ENCODE measurements at places on chromosomes 1 and 21.

- DNase-seq: no peak
Observed at GRCh38 chr1:54028306-54029251, 10.6 kb upstream of the LDLRAD1 start.

DNA sequence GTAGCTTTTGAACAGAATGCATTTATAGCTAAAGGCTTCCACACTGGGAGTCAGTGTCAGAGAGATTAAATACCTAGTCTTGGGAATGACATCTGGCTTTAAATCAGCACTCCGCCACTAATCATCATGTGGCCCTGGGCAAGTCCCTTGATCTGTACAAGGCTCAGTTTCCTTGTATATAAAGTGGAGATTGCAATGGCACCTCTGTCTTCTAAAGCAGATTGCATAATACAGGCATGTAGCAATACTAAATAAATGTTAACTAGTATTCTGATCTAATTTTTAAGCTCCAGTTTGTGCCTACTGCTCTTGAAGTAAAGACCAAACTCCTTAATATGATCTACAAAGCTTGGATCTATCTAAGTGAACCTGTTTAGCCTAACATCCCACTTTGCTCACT lies 249.4 kb downstream of the PLPP3 start:
- no peak for DNase-seq

DNA sequence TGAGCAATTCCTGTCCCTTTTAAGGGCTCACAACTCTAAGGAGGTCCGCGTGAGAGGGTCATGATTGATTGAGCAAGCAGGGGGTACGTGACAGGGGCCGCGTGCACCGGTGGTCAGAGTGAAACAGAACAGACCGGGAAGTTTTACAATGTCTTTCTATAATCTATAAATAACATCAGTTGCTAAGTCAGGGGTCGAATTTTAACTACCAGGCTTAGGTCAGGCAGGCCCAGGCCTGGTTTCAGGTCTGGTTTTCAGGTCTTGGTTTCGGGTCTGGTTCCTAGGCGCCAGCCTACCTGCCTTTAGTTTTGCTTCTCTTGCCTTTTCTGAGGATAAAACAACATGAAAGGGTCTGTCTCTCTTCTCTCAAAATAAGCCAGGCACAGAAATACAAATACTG lies 476.0 kb upstream of the CAMK1G start:
- no peak for DNase-seq

DNA sequence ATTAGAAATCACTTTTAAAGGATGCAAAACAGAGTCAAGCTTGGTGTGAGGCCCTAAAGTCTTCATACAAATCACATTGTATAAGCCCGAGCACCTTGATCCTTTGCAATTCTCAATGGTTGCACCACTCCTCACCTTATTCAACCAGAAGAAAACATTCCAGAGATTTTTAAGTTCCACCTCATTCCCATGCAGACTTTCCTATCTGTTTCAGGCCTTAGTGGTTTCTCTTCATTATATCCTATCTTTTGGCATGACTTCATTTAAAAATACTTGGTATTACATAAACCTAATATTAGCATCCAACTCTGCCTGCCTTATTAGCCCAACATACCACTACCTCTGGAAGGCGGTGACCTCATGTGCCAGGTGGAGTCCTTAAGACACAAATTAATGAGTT lies 9.3 kb upstream of the GREM2 start:
- no peak for DNase-seq

DNA sequence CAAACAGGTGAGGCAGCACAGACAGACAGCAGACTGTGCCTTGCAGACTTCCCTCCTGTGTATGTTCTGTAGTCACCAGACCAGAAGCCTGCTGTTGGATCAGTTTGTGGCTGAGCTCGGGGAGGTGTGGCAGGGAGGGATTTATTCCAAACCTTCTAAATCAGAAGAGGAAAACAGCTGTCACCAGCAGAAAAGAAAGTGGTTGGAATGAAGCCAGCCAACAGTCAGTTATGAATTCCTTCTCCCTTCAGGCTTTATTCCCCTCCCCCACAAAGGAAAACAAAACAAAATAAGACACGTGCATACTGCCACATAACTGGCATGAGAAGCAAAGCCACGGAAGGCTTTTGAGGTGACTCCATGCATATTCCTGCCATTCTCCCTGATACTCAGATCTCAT lies 19.0 kb upstream of the PIGV start:
- DNase-seq: no peak
